ENCODE measurements at places on chromosomes 11 and 22.

DNA sequence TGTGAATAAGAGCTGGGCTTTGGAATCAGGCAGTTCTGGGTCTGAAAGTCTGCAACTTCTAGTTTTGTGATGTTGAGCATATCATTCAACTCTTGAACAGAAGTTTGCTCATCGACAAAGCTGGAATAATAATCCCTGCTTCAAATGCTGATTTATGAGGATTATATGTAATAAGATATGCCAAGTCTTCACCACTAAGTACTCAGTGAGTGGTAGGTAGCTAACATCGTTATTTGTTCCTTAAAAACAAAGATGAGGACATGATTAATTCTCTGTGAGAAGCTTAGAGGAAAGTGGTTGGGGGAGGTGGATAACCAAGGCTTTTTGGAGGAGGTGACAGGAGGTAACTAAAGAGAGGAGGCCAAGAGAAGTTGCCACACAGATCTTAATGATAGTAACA, 96.5 kb downstream of the ME3 start:
- DNase-seq = no peak

- no peak for DNase-seq
Measured at GRCh38 chr11:32081129-32081641, 9.7 kb upstream of the RCN1 start.

DNA sequence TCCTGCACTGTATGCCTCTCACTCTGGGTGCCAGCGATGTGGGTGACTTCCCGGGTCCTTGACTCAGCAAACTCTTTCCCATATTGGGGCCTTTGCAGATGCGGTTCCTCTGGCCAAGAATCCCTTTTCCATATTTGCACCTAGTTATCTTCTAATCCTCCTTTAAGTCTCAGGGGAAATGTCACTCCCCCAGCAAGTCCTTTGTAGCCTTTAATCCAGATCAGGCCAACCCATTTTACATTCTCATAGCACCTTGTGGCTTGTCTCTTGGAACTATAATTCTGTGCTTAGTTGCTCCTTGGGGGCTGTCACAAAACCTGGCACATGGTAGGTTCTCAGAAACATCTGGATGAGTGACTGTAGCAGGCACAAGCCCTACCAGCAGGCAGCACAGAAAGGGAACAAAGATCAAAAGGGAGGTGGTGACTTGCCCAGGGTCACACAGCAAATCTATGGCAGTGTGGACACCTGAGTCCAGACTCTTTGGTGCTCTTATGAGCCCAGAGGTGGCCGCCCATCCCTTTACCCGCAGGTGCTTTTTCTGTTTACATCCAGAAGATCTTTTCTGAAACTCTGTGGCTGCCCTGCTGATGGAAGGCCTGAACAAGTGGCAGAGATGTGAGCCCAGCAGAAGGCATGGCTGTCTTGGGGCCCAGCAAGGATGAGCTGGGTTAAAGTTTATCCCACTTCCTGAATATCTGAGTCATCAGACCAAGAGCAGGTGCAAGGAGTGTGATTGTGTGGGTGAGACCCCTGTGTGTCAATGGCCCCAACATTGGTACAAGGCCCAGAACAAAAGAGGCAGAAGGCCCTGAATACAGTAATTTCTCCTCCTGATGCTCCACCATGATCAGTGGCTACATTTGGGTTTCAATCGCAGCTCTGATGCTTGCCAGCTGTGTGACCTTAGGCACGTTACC, 78.6 kb upstream of the GRK3 start:
- no peak for DNase-seq

DNA sequence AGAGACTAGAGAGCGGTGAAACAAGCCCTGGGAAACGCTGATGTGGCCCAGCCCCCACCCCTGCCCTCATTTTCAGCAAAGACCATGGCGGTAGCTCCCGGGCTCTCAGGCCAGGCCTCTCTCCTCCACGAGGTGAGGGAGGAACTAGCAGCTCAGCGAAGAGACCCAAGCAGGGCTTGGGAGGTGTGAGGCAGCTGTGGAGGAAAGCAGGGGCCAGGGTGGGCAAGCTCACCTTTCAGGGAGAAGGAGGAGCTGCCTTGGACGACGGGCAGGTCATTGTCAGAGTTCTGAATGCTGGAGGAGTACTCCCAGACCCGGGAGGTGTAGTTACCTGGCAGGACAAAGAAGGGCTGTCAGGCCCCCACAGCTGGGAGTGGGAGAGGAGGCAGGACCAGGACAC, 19.9 kb downstream of the TRIM29 start:
- no peak for DNase-seq

- peak; percentile 64 for DNase-seq
Measured at GRCh38 chr11:125295931-125296330, 131.4 kb downstream of the PKNOX2 start.

- DNase-seq = no peak
Measured at GRCh38 chr22:17990942-17991341, 33.4 kb downstream of the MICAL3 start.
